ENCODE measurements at places on chromosomes 2 and 18. TPM values are rescaled to one million over a fixed set of nuclear protein-coding genes. Genes with fewer than 3 reads are reported as not detected.

The SPAST gene
- 4.1 TPM for polyA plus RNA-seq

The SIX2 gene
- 0.83 TPM for polyA plus RNA-seq

The HRH4 gene
- not detected for polyA plus RNA-seq

The AQP12A gene
- not detected for polyA plus RNA-seq

The CD302 gene
- 23.4 TPM for polyA plus RNA-seq

The SERPINB5 gene
- polyA plus RNA-seq = 0.77 TPM

The HOXD1 gene
- polyA plus RNA-seq = 0.90 TPM

The DSC2 gene
- 7.2 TPM for polyA plus RNA-seq

The DNAH7 gene
- polyA plus RNA-seq = 1.9 TPM

The ABCB11 gene
- polyA plus RNA-seq = 0.02 TPM

The ESPNL gene
- 0.20 TPM for polyA plus RNA-seq

The SOX11 gene
- not detected for polyA plus RNA-seq

The SP140L gene
- polyA plus RNA-seq = 15.8 TPM

The GNAL gene
- 0.49 TPM for polyA plus RNA-seq

The COL4A4 gene
- polyA plus RNA-seq = 5.6 TPM

The OTOS gene
- polyA plus RNA-seq = not detected

The IL18RAP gene
- 34.0 TPM for polyA plus RNA-seq

The ANKRD62 gene
- not detected for polyA plus RNA-seq

The B3GNT7 gene
- polyA plus RNA-seq = 18.9 TPM

The SLC40A1 gene
- 50.2 TPM for polyA plus RNA-seq

Measured in lung (tissue), 17 donors.